ENCODE measurements at places on chromosomes 4 and X. TPM values are rescaled to one million over a fixed set of nuclear protein-coding genes. Genes with fewer than 3 reads are reported as not detected.

DNA sequence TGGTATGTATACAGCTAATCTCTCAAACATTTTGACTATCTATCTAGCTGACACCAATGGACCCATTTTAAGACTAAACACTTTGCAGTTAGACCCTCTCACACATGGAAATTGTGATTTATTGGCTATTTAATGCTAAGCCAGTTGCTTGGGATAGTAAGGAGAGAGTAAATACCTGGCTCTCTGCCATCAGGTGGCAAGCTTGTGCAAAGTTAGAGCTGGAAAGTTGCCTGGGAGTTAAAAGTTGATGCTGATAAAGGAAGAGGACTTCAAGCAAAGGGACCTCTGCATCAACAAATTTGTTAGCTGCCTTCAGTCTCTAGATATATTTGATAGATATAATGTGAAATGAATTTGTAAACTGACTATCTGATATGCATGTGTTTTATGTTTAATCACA lies 61.1 kb downstream of the PACRGL start:
- no peak for DNase-seq

GRCh38 chrX:74284391-74284952 lies 19.5 kb upstream of the ZCCHC13 start:
- no peak for DNase-seq

DNA sequence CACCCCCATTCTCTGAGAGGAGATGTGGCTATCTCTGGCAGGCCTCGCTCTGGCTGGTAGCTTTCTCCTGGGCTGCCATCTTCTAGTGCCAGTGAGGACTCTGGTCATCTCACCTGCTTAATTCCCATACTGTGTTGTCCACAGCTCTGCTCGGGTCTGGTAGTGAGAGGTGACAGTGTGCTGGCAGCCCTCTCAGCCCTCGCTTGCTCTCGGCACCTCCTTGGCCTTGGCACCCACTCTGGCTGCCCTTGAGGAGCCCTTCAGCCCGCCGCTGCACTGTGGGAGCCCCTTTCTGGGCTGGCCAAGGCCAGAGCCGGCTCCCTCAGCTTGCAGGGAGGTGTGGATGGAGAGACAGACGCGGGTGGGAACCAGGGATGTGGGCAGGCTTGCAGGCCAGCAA lies 52.7 kb downstream of the CPLX1 start:
- no peak for DNase-seq

Gene PLAC8
- total RNA-seq, result 0.78 TPM
